ENCODE measurements at places on chromosomes 13 and 19.

GRCh38 chr19:19215792-19216191 lies 4.0 kb downstream of the NCAN start:
- no peak for DNase-seq

DNA sequence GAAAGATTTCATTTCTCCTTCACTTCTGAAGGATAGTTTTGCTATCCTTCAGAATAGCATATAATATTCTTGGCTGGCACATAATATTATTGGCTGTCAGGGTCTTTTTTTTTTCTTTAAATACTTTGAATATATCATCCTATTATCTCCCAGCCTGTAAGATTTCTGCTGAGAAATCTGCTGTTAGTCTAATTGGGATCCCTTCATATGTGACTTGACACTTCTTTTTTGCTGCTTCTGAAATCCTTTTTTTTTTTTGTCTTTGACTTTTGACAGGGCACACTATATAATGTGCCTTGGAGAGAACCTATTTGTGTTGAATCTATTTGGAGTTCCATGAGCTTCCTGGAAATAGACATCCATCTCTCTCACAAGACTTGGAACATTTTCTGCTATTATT lies 136.9 kb upstream of the UBL3 start:
- DNase-seq, result no peak

DNA sequence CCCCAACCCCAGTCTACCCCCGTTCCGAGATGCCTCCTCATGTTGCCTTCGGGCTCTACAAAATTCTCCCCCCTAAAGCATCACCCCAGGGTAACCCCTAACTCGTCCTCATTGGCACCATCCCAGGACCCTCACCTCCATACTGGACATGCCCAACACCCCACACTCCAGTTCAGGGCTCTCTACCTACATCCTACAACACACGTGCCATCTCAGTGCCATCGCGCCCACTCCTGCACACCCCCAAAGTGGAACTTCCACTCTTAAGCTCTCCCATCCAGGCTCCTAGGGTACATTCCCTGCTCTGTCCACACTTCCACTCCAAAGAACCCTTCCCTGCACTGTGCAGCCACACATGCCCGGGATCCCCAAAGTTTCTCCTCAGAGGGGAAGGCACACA lies 827 bp upstream of the FKRP start:
- DNase-seq, result no peak

DNA sequence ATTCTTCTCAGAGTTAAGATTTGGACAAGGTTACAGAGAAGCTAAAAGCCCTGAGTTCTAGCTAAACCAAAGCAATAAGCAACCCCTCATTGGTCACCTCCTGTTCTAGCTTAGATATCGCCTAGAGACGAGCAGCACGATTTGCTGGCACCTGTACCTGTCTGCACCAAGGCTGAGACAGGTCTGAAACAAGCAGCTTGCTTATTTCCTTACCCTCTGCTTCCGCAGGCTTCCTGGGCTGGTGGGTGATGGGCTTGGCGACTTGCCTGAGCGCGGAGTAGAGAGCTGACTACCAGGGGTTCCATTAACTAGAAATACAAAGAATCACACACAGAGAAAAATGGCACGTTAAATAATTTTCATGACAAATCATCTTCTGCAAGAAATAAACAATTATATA lies 276.9 kb downstream of the DCLK1 start:
- DNase-seq, result no peak

DNA sequence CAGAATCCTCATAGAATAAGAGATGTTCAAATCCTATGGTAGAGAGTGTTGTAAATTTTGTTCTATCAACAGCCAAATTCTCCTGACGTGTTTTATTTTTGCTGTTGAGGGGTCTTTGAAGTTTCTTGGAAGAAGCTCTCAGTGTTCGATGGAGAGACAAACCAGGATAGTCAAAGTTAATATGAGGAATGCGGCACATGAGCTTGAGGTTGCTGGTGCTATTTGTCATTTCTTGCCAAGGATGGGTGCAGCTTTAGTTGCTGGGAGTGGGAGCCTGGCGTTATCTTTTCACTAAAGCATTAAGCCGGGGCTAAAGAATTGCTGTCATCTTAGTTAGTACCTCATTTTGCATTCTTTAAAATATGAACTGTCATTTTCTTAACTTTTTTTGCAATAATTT lies 239.9 kb upstream of the CSNK1A1L start:
- DNase-seq, result no peak

DNA sequence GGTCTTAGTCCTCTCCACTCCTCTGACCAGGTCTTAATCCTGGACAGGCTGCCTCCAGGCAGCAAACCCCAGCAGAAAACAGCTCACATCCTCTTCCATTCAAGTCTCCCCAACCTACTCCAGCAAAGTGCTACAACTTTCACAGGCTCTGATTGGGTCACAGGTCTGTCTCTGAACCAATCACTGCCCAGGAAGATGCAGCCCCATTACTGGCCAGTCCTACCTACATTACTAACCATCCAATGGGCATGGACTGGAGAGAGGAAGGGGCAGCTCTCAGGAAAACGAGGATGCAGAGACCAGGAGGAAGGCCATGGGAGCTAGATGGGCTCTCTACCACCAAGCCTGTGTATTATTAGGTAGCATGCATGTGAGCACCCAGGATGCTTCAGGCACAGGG lies 12.2 kb downstream of the MED26 start:
- DNase-seq, result no peak

Measured in stimulated activated CD4-positive, alpha-beta T cell treated with anti-CD3 and anti-CD28 coated beads, Interleukin-4, amount 100 ng/mL, for 4 hours (primary cell).